Lung (tissue), 17 donors: ENCODE measurements at places on chromosomes 7 and 10. TPM values are rescaled to one million over a fixed set of nuclear protein-coding genes. Genes with fewer than 3 reads are reported as not detected.

DNA sequence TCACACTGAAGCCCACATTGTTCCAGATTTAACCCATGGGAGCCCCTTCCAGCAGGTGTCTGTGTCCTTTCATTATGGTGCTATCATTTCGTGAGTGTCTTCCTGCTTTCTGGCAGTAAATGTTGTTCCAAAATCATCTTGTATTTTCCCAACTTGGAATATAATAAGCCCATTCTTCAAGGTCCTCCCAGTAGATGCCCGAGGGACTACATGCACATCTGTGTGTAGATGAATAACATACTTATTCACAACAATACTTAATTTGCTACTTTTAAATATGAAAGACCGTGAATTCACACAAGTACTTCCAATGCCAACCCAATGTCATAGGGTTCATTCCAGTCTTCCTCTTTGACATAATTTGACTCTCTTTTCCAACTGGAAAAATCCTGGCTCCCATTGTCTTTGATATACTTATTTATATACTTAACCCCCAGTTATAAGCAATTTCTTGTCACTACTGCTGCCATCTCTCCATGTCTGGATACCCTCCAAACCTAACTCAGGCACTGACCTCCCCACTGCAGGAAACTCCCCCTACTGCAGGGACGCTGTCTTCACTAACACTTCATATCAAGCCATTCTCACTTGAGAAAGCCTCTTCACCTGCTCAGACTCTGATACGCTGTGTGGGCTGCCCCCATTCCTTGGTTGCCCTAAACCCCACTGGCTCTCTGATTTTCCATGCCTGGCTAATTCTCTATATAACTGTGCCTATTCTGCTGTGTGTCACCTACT is 1119.2 kb downstream of the CNTNAP2 start:
- H3K36me3 ChIP-seq: no peaks in the 10 kb centered on the region
- no peak overlapping the region for H3K4me3 ChIP-seq
- no peaks in the 10 kb centered on the region for H3K4me1 ChIP-seq
- DNase-seq: no peak

DNA sequence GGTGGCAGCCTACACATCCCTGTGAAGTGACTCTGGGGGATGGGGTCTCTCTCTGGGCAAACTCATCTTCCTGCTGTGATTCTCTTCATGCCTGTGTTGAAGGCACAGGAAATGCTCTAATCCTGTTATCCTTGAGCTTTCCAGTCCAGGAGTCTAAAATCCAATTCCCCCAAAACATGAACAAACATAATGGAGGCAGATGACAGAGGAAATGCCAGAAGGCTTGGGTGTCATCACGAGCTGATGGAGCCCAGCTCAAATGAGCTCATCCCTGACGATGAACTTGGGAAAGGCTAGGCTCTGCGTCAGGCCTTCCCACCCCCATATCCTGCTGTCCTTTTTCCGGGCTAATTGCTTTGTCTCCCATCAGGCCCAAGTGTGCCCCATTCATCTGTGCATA is 165.9 kb upstream of the PODXL start:
- no peak overlapping the region for H3K4me3 ChIP-seq
- no peak for DNase-seq
- no peaks in the 10 kb centered on the region for H3K4me1 ChIP-seq
- no peak overlapping the region for H3K27ac ChIP-seq

DNA sequence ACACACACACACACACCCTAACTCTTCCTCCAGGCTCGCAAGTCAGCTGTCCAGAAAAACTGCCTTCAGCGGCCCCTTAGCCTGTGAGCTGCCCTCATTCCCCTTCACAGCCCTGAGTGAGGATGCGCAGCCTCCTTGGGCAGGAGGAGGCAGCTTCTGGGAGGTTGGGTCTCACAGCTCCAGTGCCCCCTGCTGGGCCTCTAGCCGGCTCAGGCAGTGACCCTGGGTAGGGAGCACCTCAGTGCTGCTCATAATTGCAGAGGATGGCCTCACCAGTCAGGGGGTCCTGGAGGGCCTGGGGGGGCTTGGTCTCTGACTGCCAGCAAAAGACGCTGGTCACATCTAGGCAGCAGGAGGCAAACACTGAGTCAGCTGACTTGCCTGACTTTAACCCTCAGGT is 43.7 kb downstream of the ZNF273 start:
- H3K4me3 ChIP-seq: no peak overlapping the region
- peak; percentile 25 for DNase-seq
- H3K27ac ChIP-seq: no peak overlapping the region
- H3K4me1 ChIP-seq: no peaks in the 10 kb centered on the region

CTBP2 gene
- 74.9 TPM for total RNA-seq

- no peak overlapping the region for H3K4me3 ChIP-seq
- H3K4me1 ChIP-seq: peaks cover 2% of the 10 kb centered on the region
- DNase-seq: no peak
- no peak overlapping the region for H3K27ac ChIP-seq
- H3K27me3 ChIP-seq: no peaks in the 10 kb centered on the region
Observed at GRCh38 chr7:141295367-141295895, 221.6 kb downstream of the TMEM178B start.

GRCh38 chr10:77195101-77195500 is 442.5 kb downstream of the KCNMA1 start:
- no peak for DNase-seq
- no peaks in the 10 kb centered on the region for H3K36me3 ChIP-seq
- H3K27ac ChIP-seq: no peak overlapping the region
- no peak overlapping the region for H3K4me3 ChIP-seq
- H3K27me3 ChIP-seq: no peaks in the 10 kb centered on the region

- H3K36me3 ChIP-seq: no peaks in the 10 kb centered on the region
- DNase-seq: no peak
- H3K27ac ChIP-seq: no peak overlapping the region
- H3K27me3 ChIP-seq: no peaks in the 10 kb centered on the region
Observed at GRCh38 chr10:57897611-57898010, 370.1 kb downstream of the IPMK start.

HGF gene
- total RNA-seq: 25.5 TPM

GRCh38 chr7:107441581-107442422 is 28.1 kb upstream of the GPR22 start:
- H3K27me3 ChIP-seq: no peaks in the 10 kb centered on the region
- DNase-seq: no peak
- H3K4me1 ChIP-seq: peaks cover 2% of the 10 kb centered on the region
- H3K36me3 ChIP-seq: no peaks in the 10 kb centered on the region
- H3K27ac ChIP-seq: no peak overlapping the region
- H3K4me3 ChIP-seq: no peak overlapping the region

DNA sequence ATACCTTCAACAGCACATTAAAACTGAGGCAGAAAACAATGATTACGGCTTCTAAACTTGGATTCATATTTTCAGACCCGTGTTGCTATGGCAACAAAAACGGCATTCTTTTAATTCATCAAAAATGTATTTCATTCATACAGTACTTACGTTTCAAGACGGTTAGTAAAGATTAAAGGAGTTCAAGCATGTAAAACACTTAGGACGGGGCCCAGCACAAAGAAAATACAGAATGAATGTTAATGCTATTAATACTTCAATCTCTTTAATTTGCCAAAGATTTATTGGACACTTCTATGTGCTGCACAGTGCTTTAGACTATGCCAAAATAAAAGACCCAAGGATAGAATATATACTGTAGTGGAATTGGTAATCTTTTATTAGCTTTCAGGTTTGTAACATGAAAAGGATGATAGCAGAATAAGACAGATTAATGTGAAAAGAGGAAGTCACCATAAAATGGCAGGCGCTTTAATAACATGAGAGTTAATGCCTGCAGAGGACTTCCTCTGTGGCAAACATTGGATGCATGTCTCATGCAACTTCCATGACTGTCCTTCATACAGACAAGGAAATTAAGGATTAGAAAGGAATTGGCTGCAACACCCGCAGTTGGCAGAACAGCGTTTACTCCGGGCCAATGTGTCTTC is 201.6 kb upstream of the KLF6 start:
- H3K27me3 ChIP-seq: no peaks in the 10 kb centered on the region
- H3K4me1 ChIP-seq: no peaks in the 10 kb centered on the region
- H3K36me3 ChIP-seq: no peaks in the 10 kb centered on the region
- no peak overlapping the region for H3K4me3 ChIP-seq
- no peak overlapping the region for H3K27ac ChIP-seq

DNA sequence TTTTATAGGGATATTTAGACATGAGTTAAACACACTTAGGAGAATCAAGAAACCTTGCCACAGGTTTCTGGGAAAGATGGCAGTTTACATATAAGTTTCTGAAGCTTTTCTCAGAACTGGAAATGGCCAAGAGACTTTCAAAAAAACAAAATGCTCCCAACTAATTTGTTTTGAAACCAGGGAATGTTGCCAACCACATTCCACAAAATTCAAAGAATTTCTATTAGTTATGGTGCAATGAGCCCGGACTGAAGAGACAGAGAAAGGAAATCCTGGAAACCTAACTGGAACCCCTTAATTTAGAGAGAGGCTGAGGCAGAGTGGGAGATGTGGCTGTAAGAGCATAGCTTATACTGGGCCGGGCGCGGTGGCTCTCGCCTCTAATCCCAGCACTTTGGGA is 128.5 kb downstream of the PTEN start:
- no peaks in the 10 kb centered on the region for H3K4me1 ChIP-seq
- no peak for DNase-seq
- no peaks in the 10 kb centered on the region for H3K36me3 ChIP-seq
- no peak overlapping the region for H3K4me3 ChIP-seq
- H3K27ac ChIP-seq: no peak overlapping the region

FBXO24 gene
- total RNA-seq: 1.3 TPM

FRA10AC1 gene
- total RNA-seq: 38.9 TPM

PRLHR gene
- total RNA-seq: not detected

AKR1C3 gene
- total RNA-seq: 8.9 TPM

DNA sequence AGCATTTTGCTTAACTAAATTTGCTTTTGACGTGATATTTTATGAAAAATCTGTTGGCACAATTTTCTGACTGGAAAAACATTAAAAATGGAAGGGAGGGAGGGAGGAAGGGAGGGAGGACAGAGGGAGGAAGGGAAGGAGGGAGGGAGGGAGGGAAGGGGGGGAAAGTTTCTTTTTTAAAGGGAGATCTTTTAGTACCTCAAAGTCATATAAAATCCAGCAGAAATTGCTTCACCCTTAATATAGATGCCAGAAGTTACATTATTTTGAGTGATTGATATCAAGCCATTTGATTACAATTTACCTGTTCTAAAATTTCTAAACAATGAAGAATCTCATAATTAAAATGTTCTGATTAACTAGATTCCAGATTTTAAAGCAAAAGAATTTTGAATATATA is 68.9 kb downstream of the CABCOCO1 start:
- no peaks in the 10 kb centered on the region for H3K4me1 ChIP-seq
- H3K36me3 ChIP-seq: no peaks in the 10 kb centered on the region
- H3K27ac ChIP-seq: no peak overlapping the region
- H3K4me3 ChIP-seq: no peak overlapping the region
- no peak for DNase-seq
- H3K27me3 ChIP-seq: no peaks in the 10 kb centered on the region

GRCh38 chr7:125033506-125033905 is 103.9 kb upstream of the POT1 start:
- H3K27ac ChIP-seq: no peak overlapping the region
- no peak overlapping the region for H3K4me3 ChIP-seq
- peak; percentile 6 for DNase-seq
- no peaks in the 10 kb centered on the region for H3K4me1 ChIP-seq

- no peaks in the 10 kb centered on the region for H3K36me3 ChIP-seq
- DNase-seq: no peak
- H3K27me3 ChIP-seq: no peaks in the 10 kb centered on the region
- H3K4me3 ChIP-seq: no peak overlapping the region
- no peak overlapping the region for H3K27ac ChIP-seq
Observed at GRCh38 chr7:24521917-24522623, 51.2 kb upstream of the PALS2 start.

CDK13 gene
- 43.3 TPM for total RNA-seq

- no peak overlapping the region for H3K27ac ChIP-seq
- H3K36me3 ChIP-seq: no peaks in the 10 kb centered on the region
- no peaks in the 10 kb centered on the region for H3K4me1 ChIP-seq
- H3K4me3 ChIP-seq: no peak overlapping the region
Observed at GRCh38 chr7:112422842-112423496, 27.3 kb upstream of the IFRD1 start.

- H3K36me3 ChIP-seq: no peaks in the 10 kb centered on the region
- no peak overlapping the region for H3K4me3 ChIP-seq
- H3K27ac ChIP-seq: no peak overlapping the region
- DNase-seq: no peak
- H3K4me1 ChIP-seq: no peaks in the 10 kb centered on the region
- no peaks in the 10 kb centered on the region for H3K27me3 ChIP-seq
Observed at GRCh38 chr10:83372646-83373045, 766.7 kb upstream of the GHITM start.

ZNF467 gene
- 27.2 TPM for total RNA-seq

GRCh38 chr10:50453940-50454339 is 169.8 kb downstream of the SGMS1 start:
- H3K4me3 ChIP-seq: no peak overlapping the region
- H3K27ac ChIP-seq: no peak overlapping the region
- no peak for DNase-seq
- H3K4me1 ChIP-seq: no peaks in the 10 kb centered on the region
- H3K36me3 ChIP-seq: no peaks in the 10 kb centered on the region
- H3K27me3 ChIP-seq: no peaks in the 10 kb centered on the region

GRCh38 chr10:133559216-133559615 is 6.2 kb downstream of the SYCE1 start:
- no peaks in the 10 kb centered on the region for H3K4me1 ChIP-seq
- H3K27ac ChIP-seq: no peak overlapping the region
- DNase-seq: no peak
- H3K36me3 ChIP-seq: no peaks in the 10 kb centered on the region

RAPGEF5 gene
- total RNA-seq: 87.0 TPM

DNA sequence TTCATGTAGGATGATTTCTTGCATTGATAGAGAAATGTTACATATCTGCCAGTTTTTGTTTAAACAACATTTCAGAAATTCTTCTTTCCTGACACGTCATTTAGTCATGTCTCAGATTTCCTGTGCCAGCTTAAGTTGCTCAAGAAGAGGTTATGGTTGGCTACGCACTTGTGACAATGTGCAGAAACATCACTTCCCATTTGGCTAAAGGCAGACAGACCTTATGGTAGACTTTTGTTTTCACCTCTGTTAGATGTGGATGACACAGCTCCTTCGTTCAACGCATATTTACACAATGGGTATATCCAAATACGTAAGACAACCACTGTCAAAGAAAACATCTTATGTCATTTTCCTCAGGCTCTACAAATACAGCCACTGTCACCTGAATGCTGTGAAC is 125.8 kb downstream of the DOCK4 start:
- H3K4me3 ChIP-seq: no peak overlapping the region
- H3K4me1 ChIP-seq: peaks cover 55% of the 10 kb centered on the region
- no peaks in the 10 kb centered on the region for H3K27me3 ChIP-seq
- no peaks in the 10 kb centered on the region for H3K36me3 ChIP-seq
